ENCODE measurements at places on chromosomes 3 and 15.
A peak's percentile ranks its signal among the peaks of the same experiment; 100 is the strongest.

DNA sequence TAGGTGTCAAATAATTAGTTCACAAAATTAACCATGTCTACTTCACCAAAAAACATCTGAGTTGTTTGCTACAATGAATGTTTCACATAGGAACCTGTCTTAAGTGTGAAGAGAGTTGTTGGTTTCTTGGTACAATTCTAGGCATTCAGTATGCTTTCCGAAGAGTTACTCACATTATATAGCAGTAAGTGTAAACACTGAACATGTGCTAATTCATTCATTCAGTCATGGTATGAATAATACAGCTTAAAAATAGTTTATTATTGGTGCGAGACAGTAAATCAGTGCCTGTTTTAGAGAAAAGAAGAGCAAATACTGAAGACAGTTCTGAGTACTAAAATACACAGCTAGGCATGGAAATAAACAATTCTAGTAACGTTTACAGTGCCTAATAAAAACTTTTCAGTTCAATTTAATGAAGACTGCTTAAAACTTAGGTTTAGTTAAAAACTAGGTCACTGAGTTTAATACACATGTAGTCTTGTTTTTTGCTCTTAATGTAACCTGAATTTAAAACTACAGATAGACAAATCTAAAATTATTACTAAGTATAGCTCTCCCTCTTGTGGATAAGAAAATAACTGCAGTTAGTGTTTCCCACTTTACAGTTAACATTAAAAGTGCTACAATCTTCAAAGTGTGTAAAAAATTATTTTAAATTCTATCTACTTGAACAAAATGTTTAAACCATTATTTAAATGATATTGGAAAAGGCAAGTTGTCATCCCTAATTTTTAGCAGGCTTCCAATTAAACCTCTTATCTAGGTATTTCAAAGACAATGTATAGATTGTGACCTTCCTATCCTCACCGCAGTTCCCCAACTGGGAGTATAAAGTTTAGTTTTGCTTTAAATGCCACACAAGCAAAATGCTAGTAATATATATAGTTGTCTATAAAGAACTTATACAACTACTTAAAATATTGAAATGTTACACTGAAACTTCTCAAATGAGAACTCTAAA lies 20.1 kb upstream of the ZCWPW2 start:
- DNase-seq, result peak; percentile 15

GRCh38 chr3:178436773-178437172 lies 99.5 kb upstream of the KCNMB2 start:
- DNase-seq, result peak; percentile 58

GRCh38 chr15:29207758-29208108 lies 61.9 kb downstream of the NSMCE3 start:
- no peak for DNase-seq

DNA sequence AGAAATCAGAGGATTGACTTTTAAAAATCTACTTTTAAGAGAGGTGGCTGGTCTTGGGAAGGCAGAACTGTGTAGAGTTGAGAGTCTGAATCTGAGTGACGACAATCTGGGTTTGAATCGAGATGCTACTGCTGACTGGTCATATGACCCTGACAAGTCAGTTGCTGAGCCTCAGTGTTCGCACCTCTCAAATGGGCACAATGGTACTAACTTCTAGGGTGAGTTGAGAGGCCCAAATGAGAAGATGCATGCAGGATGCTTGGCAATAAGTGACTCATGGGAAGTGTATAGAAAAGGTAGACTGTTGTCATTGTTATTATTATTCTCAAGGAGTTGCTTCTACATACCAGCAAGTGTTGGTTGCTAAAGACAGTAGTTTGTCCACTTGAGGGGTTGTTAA lies 10.3 kb downstream of the CACNA2D3 start:
- no peak for DNase-seq

GRCh38 chr3:41464858-41465257 lies 265.6 kb downstream of the CTNNB1 start:
- DNase-seq, result no peak

DNA sequence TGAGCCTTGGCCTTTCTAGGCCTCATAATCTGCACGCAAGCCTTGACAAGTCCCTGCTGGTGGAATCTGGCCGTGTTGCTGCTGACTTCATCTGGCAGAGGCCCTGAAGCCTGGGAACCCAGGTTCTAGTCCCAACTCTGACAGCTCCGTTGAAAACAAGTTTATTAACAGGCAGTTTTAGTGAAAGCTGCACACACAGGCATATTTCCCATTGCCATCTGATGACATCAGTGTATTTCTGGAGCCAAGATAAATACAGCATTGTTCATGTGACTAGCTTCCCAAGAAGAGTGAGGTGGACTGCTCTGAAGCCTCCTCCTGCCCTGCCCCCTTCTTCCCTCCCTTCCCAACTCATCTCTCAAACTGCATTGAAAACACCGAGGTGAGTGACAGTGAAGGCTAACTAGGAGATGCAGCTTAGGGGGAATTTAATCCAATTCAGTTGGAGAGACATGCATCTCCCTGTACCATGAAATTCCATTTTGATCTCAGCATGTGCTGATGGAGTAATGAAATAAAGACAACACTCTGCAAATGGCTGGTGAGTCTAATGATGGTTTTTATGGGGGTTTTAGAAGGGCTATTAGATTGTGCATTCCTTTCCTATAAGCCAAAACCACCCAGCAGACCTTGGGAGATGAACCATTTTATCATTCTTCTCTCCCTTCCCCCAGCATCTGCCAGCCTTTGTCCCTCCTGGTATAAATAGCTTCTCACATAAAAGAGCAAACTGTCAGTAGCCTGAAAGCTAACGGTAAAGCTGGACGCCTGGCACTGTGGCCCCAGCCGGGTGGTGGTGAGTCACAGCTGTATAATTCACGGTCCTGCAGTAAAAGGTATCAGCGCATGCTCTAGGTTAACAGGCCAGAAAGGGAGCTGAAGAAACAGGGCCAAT lies 38.0 kb downstream of the PRICKLE2 start:
- DNase-seq, result peak; percentile 98

- no peak for DNase-seq
These were observed 39.4 kb upstream of the CCR2 start for GRCh38 chr3:46314517-46314916.

- no peak for DNase-seq
These were observed 81.4 kb upstream of the LMOD3 start for GRCh38 chr3:69203631-69204314.

- peak; percentile 72 for DNase-seq
These were observed 17.9 kb upstream of the ABI3BP start for GRCh38 chr3:101011136-101011535.

DNA sequence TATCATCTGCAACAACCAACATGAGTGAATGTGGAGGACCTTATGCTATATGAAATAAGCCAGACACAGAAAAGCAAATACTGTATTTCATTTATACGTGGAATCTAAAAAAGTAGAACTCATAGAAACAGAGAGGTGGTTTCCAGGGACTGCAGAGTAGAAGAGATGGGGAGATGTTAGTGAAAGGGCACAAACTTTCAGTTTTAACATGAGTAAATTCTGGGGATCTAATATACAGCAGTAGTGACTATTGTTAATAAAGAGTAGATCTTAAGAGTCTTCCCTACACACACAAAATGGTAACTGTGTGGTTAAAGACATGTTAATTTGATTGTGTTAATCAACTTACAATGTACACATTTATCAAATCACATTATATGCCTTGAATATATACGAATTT lies 20.9 kb upstream of the MELTF start:
- DNase-seq, result no peak

GRCh38 chr3:155651489-155652218 lies 93.2 kb downstream of the PLCH1 start:
- peak; percentile 3 for DNase-seq

- peak; percentile 67 for DNase-seq
These were observed 456.2 kb downstream of the ZNF385D start for GRCh38 chr3:21294768-21295167.

GRCh38 chr3:39189150-39189958 lies 3.0 kb downstream of the XIRP1 start:
- no peak for DNase-seq

GRCh38 chr3:61283876-61284275 lies 32.6 kb upstream of the FHIT start:
- no peak for DNase-seq

GRCh38 chr3:64067506-64068346 lies 44.4 kb upstream of the PSMD6 start:
- no peak for DNase-seq

- DNase-seq, result no peak
These were observed 35.5 kb upstream of the CACNA2D3 start for GRCh38 chr3:54086652-54087405.

DNA sequence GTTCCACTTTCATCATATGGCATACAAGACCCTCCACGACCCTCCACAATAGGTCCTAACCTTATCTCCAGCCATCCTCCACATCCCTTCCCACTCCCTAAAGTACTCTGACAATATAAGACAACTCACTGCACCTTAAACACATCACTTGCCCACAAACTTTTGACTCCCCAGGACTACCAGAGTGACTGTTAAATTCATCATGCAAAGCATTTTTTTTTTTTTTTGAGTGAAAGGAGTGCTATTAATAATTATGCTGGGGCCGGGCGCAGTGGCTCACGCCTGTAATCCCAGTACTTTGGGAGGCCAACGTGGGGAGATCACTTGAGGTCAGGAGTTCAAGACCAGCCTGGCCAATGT lies 55.8 kb downstream of the OSBPL10 start:
- no peak for DNase-seq

GRCh38 chr3:107555359-107555758 lies 32.6 kb downstream of the BBX start:
- peak; percentile 4 for DNase-seq

- no peak for DNase-seq
These were observed 96.1 kb downstream of the TOP2B start for GRCh38 chr3:25568525-25569078.

GRCh38 chr3:81470524-81471278 lies 290.7 kb downstream of the GBE1 start:
- DNase-seq, result no peak

DNA sequence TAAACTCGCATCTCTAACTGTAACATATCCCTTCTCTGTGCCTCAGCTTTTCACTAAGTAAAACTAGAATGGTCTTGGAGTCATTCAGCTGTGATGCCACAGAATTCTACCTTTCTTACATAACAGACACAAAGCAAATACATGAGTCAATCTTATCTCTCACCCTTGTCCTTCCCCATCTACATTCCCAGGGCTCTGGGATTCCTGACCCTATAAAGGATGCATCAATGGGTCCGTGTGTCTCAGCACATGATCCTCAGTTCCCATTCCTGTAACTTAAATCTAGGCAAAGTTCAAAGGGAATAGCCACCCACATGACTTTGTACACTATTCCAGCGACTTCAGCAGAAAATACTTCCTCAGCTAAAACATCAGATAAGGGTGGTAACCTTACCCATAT lies 11.8 kb upstream of the ARL8B start:
- no peak for DNase-seq

- no peak for DNase-seq
These were observed 489.4 kb upstream of the TBL1XR1 start for GRCh38 chr3:177686671-177687070.

DNA sequence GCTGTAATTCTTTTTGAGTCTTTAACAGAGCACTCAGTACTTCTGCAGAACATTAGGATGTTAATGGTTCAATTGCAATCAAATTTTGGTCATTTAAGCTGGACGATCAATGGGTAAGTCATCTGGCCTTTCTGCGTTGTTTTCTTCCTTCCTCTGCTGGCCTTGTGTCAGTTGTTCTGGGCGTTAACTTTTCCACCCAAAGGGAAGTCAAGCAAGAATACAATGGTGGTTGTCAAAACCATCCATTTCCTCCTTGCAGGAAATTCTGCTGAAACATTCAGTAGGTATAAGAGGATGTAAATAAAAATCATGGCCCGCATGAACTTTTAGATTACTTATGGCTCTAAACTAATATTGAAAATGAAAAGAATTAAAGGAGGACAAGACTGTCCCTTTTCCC lies 584.0 kb downstream of the GRM7 start:
- DNase-seq, result no peak

- no peak for DNase-seq
These were observed 251.1 kb upstream of the CMC1 start for GRCh38 chr3:27990324-27990723.

- no peak for DNase-seq
These were observed 3.3 kb downstream of the PPP4R2 start for GRCh38 chr3:72999951-73000350.

DNA sequence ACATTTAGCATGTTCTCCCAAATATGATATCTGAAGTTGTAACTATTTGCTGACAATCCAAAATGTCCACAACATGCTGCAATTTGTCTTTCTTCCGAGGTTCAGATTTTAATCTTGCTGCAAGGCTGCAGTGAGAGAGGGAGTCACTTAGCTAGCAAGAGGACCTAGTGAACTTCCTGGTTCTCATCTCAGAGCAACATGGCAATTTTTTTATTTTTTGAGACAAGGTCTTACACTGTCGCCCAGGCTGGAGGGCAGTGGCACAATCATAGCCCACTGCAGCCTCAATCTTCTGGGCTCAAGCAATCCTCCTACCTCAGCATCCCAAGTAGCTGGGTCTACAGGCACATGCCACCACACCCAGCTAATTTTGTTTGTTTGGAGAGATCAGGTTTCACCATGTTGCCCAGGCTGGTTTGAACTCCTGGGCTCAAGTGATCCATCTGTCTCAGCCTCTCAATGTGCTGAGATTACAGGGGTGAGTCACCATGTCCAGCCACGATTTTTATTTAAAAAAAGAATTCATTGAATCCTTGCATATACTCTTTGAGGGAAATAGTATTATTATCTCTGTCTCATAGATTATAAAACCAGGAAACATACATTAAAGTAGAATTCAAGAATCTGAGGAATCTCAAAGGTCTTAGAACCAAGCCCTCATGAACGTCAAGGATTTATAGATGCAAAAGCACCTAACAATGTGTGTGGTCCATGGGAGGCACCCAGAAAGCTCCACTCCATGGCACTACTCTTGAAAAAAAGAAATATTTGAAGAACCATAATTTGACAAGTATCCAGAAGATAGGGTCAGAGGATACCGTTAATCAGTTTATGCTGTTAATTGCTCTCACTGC lies 9.1 kb downstream of the HDC start:
- DNase-seq, result peak; percentile 46

GRCh38 chr3:58530354-58530865 lies 6.6 kb downstream of the ACOX2 start:
- no peak for DNase-seq

DNA sequence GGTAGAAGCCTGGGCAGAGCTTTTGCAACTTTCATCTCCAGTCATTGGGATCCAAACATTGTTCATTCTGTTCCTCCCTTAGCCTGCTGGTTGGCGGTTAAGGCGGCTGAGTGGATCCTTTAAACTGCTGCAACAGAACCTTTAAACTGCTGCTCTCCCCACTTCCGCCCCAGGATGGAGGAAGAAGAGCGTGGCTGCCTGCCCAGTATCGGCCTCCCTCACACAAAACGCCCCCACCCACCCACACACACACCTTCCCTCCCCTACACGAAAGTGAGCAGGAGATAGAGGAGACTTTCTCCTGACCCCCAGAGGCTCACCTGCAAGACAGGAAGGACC lies 460 bp upstream of the ZMAT3 start:
- peak; percentile 20 for DNase-seq

Data from fibroblast of skin of abdomen (primary cell).